ENCODE measurements at places on chromosomes 7 and 10. TPM values are rescaled to one million over a fixed set of nuclear protein-coding genes. Genes with fewer than 3 reads are reported as not detected.

The SAP25 gene
- total RNA-seq = 9.7 TPM

The HOGA1 gene
- 0.15 TPM for total RNA-seq

The CHAT gene
- not detected for total RNA-seq

The TMEM229A gene
- 0.27 TPM for total RNA-seq

GRCh38 chr10:123796736-123797135, 94.9 kb downstream of the CPXM2 start:
- H3K36me3 ChIP-seq = peaks cover under 1% of the 10 kb centered on the region
- H3K27me3 ChIP-seq = peaks cover 2% of the 10 kb centered on the region
- no peak overlapping the region for H3K4me3 ChIP-seq

DNA sequence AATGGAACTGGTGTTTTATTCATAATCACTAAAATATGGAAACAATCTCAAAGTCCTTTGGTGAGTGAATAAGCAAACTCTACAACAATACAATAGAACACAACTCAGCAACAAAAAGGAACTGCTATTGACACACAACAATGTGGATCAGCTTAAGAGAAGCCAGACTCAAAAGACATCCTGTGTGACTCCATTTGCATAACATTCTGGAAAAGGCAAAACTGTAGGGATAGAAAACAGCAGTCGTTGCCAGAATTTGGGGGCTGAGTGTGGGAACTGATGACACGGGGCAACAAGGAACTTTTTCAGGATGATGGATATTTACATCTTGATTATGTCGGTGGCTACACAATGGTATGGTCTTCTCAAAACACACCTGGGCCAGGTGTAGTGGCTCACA, 32.4 kb upstream of the SVIL start:
- no peak for DNase-seq
- peaks cover 46% of the 10 kb centered on the region for H3K4me1 ChIP-seq
- peak overlapping the region; percentile 86 for H3K27ac ChIP-seq
- H3K36me3 ChIP-seq = peaks cover 4% of the 10 kb centered on the region
- H3K4me3 ChIP-seq = 0 out of 2 replicates have a peak overlapping the region, but pooled peaks have one; percentile 3

- H3K27me3 ChIP-seq = no peaks in the 10 kb centered on the region
- no peak for DNase-seq
- H3K27ac ChIP-seq = no peak overlapping the region
- H3K36me3 ChIP-seq = no peaks in the 10 kb centered on the region
These were observed 114.0 kb downstream of the BBS9 start for GRCh38 chr7:33243319-33243881.

DNA sequence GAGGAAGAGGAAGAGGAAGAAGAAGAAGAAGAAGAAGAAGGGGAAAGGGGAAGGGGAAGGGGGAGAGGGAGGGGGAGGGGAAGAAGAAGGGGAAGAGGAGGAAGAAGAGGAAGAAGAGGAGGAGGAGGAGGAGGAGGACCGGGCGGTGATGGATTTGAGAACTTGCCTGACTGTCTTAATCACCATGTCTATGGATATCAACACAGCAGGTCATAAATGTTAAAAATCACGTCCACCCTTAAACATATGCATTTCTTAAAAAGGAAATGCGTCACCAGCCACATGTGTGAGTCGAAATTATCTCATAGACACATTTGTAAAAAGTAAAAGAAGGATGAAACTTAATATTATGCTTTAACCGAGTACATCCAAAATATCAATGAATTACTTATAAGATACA, 42.1 kb upstream of the INSIG1 start:
- no peaks in the 10 kb centered on the region for H3K4me1 ChIP-seq
- H3K36me3 ChIP-seq = no peaks in the 10 kb centered on the region
- no peak overlapping the region for H3K4me3 ChIP-seq
- no peaks in the 10 kb centered on the region for H3K27me3 ChIP-seq
- no peak overlapping the region for H3K27ac ChIP-seq

- no peak for DNase-seq
- H3K27ac ChIP-seq = no peak overlapping the region
- no peak overlapping the region for H3K4me3 ChIP-seq
- H3K27me3 ChIP-seq = no peaks in the 10 kb centered on the region
These were observed 18.4 kb downstream of the SLC18A2 start for GRCh38 chr10:117259279-117259678.

DNA sequence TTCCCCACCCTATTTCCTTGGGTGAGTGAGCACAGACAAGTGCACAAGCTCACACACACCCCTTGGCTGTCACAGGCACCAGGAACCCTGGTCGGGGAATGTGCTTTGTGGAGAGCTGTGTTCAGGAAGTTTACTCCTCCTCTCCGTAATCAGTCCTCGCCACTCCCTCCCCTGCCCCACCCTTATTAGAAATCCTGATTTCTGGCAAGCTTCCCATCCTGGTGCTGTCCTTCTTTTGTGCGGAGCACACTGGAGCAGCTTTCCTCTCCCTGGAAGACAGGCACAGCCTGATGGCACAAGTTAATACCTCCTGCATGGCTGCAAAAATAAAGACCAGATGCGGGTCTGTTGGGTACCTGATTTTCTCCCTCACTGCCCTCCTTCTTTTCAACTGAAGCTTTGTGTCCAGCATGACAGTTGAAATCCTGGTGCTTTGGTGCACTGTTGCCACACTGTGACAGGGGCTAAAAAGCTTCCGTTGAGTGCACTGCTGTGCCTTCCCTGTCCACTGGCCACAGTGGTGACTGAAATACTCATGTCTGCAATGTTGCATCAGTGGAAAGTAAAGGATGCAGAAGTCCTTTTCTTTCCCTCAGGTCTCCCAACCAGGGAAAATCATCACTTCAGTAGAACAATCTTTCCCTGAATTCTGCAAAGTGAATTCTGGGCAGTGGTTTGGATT, 55.0 kb downstream of the LRRC4 start:
- H3K4me1 ChIP-seq = peaks cover 26% of the 10 kb centered on the region
- H3K4me3 ChIP-seq = no peak overlapping the region
- no peaks in the 10 kb centered on the region for H3K27me3 ChIP-seq
- H3K36me3 ChIP-seq = peaks cover 32% of the 10 kb centered on the region
- H3K27ac ChIP-seq = peak overlapping the region; percentile 51

GRCh38 chr10:70458329-70459060, 17.0 kb upstream of the NODAL start:
- no peak overlapping the region for H3K27ac ChIP-seq
- peaks cover 70% of the 10 kb centered on the region for H3K4me1 ChIP-seq
- H3K4me3 ChIP-seq = peak overlapping the region; percentile 76
